ENCODE measurements at places on chromosomes 6 and 20.

DNA sequence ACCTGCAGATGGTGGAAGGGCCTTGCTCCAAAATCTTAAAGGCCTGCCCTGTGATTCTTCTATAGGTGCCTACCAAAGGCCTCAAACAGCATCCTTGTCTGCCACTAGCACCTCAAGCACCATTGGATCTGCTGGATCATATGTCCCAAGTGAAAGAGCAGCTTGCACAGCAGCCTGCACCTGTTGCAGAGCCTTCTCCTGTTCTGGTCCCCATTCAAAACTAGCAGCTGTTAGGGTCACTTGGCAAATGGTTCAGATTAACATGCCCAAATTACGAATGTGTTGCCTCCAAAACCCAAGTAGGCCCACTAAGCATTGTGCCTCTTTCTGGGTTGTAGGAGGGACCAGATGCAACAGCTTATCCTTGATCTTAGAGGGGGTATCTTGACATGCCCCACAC, 99.6 kb upstream of the F13A1 start:
- no peak overlapping the region for H3K27ac ChIP-seq
- no peaks in the 10 kb centered on the region for H3K36me3 ChIP-seq
- H3K4me3 ChIP-seq: no peak overlapping the region
- no peaks in the 10 kb centered on the region for H3K4me1 ChIP-seq
- H3K27me3 ChIP-seq: no peaks in the 10 kb centered on the region

- peaks cover 2% of the 10 kb centered on the region for H3K36me3 ChIP-seq
- H3K4me1 ChIP-seq: peaks cover 9% of the 10 kb centered on the region
- DNase-seq: no peak
- H3K4me3 ChIP-seq: no peak overlapping the region
- no peak overlapping the region for H3K27ac ChIP-seq
- no peaks in the 10 kb centered on the region for H3K27me3 ChIP-seq
Observed at GRCh38 chr6:37850260-37850659, 30.7 kb downstream of the ZFAND3 start.

GRCh38 chr6:7473805-7474719, 67.4 kb upstream of the DSP start:
- no peaks in the 10 kb centered on the region for H3K4me1 ChIP-seq
- no peak overlapping the region for H3K27ac ChIP-seq
- H3K27me3 ChIP-seq: peaks cover 2% of the 10 kb centered on the region
- no peaks in the 10 kb centered on the region for H3K36me3 ChIP-seq

- H3K27ac ChIP-seq: no peak overlapping the region
- H3K36me3 ChIP-seq: no peaks in the 10 kb centered on the region
- no peaks in the 10 kb centered on the region for H3K27me3 ChIP-seq
Observed at GRCh38 chr20:48031122-48031521, 245.8 kb upstream of the SULF2 start.

GRCh38 chr6:83824388-83824801, 28.8 kb upstream of the RIPPLY2 start:
- H3K4me3 ChIP-seq: no peak overlapping the region
- H3K4me1 ChIP-seq: no peaks in the 10 kb centered on the region
- peak; percentile 12 for DNase-seq
- no peaks in the 10 kb centered on the region for H3K27me3 ChIP-seq
- no peaks in the 10 kb centered on the region for H3K36me3 ChIP-seq
- no peak overlapping the region for H3K27ac ChIP-seq

- H3K36me3 ChIP-seq: no peaks in the 10 kb centered on the region
- no peak for DNase-seq
- H3K27me3 ChIP-seq: no peaks in the 10 kb centered on the region
Observed at GRCh38 chr6:9103876-9104521, 668.7 kb upstream of the SLC35B3 start.

DNA sequence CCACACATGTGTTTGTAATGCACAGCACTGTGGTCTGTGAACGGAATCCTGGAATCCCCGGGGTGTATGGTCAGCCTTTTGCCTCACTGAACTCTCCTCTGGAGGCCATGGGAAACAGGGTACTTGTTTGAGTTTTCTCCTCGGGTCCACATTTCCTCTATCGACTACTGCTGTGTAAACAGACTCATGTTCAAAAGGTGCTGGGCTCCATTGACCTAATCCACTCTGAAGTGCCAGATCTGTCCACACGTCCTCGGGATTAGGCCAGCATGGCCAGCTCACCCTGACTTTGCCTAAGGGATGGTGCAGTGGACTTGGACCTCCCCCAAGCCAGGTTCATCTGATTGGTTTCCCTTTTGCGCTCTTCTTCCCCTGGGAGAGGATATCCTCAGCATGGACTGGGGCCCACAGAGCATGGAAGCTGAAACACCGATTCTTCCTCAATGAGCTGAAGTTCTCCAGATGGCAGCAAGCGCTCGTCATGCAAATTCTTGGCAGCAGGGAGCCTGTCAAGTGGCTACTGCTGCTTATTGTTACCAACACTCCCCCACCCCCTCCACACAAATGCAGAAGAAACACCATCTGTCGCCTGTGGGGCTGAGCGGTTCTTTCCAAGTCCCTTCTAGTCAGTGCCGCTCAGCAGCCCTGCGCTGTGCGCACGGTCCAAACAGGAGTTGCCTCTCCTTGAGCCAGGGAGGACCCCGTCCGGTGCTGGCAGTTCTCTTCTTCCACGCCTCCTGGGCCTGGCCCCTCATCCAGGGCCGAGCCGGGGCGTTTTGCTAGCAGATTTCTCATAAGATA, 292.6 kb upstream of the MARCKS start:
- peak overlapping the region; percentile 74 for H3K27ac ChIP-seq
- no peaks in the 10 kb centered on the region for H3K27me3 ChIP-seq
- H3K36me3 ChIP-seq: no peaks in the 10 kb centered on the region

DNA sequence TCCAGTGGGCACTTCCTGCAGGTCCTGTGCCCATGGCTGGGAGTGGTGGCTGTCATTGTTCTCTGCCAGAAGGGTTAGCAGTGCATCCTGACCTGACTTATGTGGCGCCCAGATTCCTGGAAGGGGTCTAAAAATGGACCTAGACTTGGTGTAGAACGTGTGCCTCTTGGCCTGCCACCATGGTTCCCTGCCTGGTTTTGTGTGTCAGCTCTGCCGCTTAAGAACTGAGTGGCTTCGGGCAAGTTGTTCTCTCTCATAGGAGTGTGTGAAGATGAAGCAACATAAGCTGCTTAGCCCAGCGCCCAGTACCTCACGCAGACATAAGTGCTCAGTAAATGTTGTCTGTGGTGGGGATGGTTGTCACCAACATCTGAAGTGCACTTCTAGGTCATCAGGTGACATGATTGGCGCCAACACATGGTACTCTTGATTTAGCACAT, 52.1 kb downstream of the PTPN1 start:
- peaks cover 36% of the 10 kb centered on the region for H3K4me1 ChIP-seq
- H3K27me3 ChIP-seq: no peaks in the 10 kb centered on the region
- peak overlapping the region; percentile 87 for H3K27ac ChIP-seq
- H3K36me3 ChIP-seq: peaks cover 40% of the 10 kb centered on the region
- no peak overlapping the region for H3K4me3 ChIP-seq
- no peak for DNase-seq

DNA sequence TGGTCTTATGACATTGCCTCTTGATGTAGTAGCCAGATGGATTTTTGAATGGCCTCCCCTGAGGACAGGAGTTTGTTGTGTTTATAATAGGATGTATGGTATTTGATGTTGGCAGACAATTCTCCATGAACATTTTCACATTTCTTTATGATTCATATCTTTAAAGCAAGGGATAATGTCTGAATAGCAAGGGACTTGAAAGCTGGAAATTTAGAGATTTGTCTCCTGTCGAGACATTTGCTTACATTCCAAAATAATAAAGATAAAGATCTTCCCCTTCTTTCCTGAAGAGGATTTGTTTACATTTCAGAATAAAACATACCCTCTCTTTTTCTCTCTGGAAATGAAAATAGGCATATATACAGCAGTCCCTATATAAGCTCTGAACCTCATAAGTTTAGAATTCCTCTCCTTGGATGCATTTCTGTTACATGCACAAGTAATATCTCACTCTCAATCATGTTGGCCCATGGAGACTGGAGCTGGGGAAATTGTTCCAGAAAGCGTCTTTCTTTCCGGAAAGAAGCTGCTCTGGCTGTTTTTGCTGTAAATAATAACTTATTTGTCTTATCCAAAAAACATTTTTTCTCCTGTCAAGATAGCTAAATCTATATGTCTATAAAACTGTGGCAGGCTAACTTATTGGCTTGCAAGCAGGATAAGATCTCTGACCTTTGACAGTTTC, 42.5 kb upstream of the ASCC3 start:
- no peak overlapping the region for H3K4me3 ChIP-seq
- no peaks in the 10 kb centered on the region for H3K4me1 ChIP-seq
- no peak for DNase-seq

DNA sequence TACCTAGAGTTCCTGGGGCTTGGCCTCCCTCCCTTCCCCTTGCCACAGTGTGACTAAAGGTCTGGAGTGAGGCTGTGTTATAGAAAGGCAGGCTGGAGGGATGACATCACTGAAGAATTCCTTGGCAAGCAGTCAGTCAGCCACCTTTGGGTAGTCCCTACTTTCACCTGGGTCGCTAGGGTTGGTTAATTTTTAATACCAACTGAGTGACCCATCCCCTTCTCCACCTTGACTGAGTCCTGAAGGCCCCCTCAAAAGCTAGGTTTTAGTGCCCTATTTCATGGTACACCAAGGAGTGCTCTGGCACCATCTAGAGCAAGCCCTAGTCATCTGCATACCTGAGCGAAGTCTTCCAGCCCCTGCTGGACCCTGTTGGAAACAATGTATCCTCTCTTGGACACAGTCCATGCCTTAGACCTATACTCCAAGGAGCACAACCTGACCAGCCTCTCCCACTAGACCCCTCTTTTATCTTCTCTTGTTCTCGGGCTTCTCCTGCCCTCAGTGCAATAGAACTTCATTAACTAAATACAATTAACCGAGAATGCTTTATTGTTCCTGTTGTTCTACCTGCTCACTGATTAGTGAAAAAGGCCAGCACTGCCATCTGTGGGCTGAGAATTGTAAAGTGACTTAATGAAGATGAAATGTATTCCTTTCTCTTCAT, 44.6 kb downstream of the RIN2 start:
- H3K4me3 ChIP-seq: no peak overlapping the region
- peak; percentile 39 for DNase-seq
- H3K36me3 ChIP-seq: peaks cover 31% of the 10 kb centered on the region
- H3K27me3 ChIP-seq: no peaks in the 10 kb centered on the region
- H3K27ac ChIP-seq: no peak overlapping the region

- H3K27ac ChIP-seq: no peak overlapping the region
- no peak for DNase-seq
- no peaks in the 10 kb centered on the region for H3K36me3 ChIP-seq
- peaks cover 3% of the 10 kb centered on the region for H3K4me1 ChIP-seq
- H3K27me3 ChIP-seq: no peaks in the 10 kb centered on the region
Observed at GRCh38 chr6:38016824-38017223, 197.3 kb downstream of the ZFAND3 start.

GRCh38 chr20:59580991-59581401, 23.3 kb upstream of the PHACTR3 start:
- peaks cover 10% of the 10 kb centered on the region for H3K27me3 ChIP-seq
- no peak overlapping the region for H3K4me3 ChIP-seq
- no peaks in the 10 kb centered on the region for H3K36me3 ChIP-seq
- no peak overlapping the region for H3K27ac ChIP-seq

GRCh38 chr6:45619211-45619760, 241.6 kb upstream of the SUPT3H start:
- DNase-seq: no peak
- H3K27me3 ChIP-seq: no peaks in the 10 kb centered on the region
- peaks cover 4% of the 10 kb centered on the region for H3K4me1 ChIP-seq
- H3K27ac ChIP-seq: no peak overlapping the region
- H3K36me3 ChIP-seq: no peaks in the 10 kb centered on the region
- no peak overlapping the region for H3K4me3 ChIP-seq

- no peak for DNase-seq
- H3K27me3 ChIP-seq: peaks cover 40% of the 10 kb centered on the region
- no peak overlapping the region for H3K4me3 ChIP-seq
- no peak overlapping the region for H3K27ac ChIP-seq
Observed at GRCh38 chr6:166162599-166163342, 4.9 kb downstream of the TBXT start.

DNA sequence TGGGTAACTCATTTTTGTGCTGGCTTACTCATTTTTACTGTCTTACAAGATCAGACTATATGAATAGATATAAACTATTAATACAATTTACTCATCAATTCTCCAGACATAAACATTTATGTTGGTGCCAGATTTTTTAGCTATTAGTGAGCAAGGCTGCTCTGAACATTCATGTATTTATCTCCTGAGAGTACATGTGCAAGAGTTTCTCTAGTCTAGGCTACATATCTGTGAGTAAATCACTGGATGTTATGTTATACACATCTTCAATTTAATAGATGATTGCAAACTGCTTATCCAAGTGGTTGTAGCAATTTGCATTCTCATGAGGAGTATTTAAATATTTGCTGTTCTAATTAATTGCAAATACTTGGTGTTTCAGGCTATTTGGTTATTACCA, 687.1 kb downstream of the PTPRT start:
- H3K4me1 ChIP-seq: no peaks in the 10 kb centered on the region
- no peak overlapping the region for H3K4me3 ChIP-seq
- H3K36me3 ChIP-seq: no peaks in the 10 kb centered on the region

DNA sequence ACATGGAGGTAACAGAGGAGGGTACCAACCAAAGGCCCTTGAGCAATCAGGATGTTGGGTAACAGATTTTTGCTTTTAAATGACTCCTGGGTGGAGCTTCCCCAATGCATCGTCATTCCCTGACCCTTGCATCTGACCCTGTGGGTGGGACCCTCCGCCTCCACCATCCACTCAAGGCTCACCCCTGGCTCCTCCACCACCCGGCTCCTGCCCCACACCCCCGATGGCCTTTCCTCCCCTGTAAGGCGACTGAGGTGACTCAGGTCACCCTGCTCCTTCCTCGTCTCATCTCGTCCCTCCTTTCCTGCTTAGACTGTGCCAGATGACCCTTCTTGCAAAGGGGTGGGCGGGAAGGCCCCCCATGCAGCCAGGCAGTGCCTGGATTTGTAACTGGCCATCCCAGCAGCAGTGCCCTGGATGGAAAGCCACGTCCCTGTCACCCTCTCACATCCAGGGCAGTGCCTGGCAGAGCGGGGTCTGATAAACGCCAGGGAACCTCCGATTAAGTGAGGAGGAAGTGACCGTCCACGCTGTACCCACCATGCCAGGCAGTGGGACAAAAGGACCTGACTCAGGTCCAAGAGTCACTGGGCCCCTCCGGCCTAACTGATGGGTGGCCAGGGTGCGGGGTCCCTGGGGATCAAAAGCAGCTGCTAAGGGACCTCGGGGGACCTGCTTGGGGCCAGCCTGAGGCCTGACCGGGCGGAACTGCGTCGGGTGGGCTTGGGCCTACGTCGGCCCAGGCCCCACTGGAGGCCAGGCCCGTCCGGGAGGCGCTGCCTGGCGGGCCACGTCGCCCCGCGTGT, 624 bp upstream of the NPEPL1 start:
- no peak overlapping the region for H3K4me3 ChIP-seq
- no peaks in the 10 kb centered on the region for H3K27me3 ChIP-seq
- H3K36me3 ChIP-seq: peaks cover 11% of the 10 kb centered on the region
- H3K4me1 ChIP-seq: peaks cover 19% of the 10 kb centered on the region
- peak overlapping the region; percentile 15 for H3K27ac ChIP-seq
- no peak for DNase-seq

- no peak overlapping the region for H3K27ac ChIP-seq
- H3K4me3 ChIP-seq: no peak overlapping the region
- DNase-seq: no peak
- H3K36me3 ChIP-seq: peaks cover 92% of the 10 kb centered on the region
- no peaks in the 10 kb centered on the region for H3K4me1 ChIP-seq
Observed at GRCh38 chr20:17617212-17617867, 47.5 kb downstream of the DSTN start.
